ENCODE measurements at places on chromosomes 3 and 15.

DNA sequence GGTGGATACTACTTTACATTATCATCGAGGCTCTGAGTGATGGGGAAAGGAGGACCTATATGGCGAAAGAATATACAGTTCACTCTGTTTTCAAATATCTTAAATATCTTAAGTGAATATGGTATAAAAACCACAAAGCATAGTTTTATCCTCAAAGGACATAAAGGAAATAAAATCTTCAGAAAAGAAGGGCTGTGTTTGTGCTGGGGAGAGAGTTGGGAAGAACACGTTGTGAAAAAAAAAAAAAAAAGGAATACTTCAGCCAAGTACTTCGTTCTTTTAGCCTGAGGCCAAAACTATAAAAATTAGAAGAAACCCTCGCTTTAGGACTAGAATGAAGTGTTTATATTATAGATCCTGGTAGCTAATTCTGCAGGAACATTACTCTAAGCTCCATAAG, 10.2 kb upstream of the TMEM212 start:
- DNase-seq, result no peak

DNA sequence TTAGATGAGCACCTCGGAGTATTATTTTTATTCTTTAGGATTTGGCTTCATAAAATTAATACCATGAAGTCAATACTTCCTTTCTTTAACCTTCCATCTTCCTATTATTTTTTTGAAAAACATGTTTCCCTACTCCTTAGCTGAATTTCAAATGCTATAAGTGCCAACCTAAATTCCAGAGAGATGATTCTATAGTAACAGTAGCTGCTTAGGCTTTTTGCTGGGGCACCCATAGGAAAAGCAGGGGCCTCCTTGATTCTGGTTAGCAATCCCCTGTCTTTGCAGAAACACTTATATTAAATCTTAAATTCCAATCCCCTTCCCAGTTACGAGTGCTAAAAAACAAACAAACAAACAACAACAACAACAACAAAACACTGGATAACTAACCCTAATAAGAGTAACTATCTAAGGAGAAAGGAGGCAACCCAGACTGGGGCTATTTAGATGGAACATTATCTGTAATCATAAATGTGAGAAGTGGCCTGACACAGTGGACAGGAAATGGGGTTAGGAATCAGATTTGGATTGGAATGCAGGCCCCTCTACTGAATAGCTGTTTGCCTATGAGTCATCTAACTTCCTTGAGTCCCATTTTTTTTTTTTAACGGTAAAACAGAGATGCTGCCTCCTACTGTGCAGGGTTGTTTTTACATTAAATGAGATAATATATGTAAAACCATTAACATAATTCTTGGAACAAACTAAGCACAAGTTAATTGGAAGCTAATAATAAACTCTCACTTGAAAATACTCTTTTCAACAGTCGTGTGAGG, 148.1 kb downstream of the WDR72 start:
- no peak for DNase-seq

GRCh38 chr15:57358571-57358970, 17.7 kb upstream of the CGNL1 start:
- no peak for DNase-seq

DNA sequence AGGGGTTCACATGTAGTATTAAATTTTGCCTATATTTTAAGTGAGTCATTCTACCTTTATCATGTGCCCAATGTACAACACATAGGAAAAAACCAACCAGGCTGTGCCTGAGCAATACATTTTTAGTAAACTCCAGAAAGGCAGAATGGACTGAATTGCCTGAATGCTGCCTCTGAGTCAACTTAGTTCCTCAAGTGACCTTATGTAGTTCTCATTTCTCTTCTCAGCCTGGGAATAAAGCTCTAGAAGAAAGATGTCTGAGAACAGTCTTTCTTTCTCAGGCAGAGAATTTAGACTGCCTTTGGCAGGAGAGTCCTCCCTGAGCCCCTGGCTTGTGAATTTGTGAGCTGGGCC, 13.0 kb downstream of the ST3GAL6 start:
- DNase-seq, result no peak

- DNase-seq, result no peak
These were observed 94.1 kb upstream of the PRICKLE2 start for GRCh38 chr3:64319391-64319790.

DNA sequence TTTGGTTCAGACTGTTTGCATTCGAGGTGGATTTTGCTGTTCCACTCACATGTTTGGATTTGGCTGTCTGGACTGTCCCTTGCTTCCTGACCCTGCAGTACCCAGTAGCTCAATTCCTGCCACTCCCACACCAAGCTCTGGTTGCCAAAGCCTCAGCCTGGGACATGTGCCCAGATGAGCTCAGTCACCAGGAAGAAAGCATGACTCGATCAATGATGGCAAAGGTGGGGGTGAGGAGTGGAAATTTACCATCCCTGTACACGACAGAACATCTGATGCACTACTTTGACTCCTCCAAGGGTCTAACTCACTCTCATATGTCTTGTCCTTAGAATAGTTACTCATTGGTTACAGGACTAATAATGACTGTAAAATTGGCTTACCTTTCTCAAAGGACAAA, 45.2 kb downstream of the ZNF385D start:
- DNase-seq, result peak; percentile 11

DNA sequence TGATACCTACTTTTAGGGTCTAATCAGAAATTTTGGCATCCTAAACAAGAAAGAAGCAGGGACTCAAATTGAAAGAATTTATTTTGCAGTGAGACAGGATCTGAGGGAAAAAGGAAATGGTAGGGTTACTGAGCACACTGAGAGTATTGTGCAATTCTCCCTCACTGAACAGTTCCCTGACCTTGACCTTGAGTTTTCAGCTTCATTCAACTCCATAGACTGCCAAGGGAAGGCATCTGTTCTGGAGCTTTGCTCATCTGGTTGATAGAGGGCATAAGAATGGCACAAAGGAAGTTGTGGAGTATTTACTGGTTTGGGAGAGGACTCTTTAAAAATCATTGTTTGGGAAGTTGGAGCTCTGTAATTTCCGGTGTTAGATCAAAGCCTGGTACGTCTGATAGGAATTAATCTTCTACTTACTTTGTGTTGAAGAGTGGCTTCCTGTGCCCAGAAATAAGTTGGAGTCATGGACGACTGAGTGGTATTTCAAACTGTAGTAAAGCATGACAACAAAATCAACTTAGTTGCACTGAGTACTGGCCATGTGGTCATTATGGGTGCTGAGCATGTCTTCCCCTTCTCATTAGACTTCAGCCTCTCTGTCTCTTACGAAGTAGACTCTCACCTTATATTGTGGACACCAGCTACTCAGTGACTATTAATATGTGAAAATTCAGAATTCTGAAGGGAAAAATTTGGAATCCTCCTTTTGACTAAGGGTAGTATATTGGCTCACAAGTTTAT, 40.8 kb downstream of the CLDN1 start:
- no peak for DNase-seq

All from GOT3 (cell line).